ENCODE measurements at places on chromosomes 7 and 10.

GRCh38 chr10:26861205-26861998 lies 644 bp upstream of the ABI1 start:
- DNase-seq = no peak

DNA sequence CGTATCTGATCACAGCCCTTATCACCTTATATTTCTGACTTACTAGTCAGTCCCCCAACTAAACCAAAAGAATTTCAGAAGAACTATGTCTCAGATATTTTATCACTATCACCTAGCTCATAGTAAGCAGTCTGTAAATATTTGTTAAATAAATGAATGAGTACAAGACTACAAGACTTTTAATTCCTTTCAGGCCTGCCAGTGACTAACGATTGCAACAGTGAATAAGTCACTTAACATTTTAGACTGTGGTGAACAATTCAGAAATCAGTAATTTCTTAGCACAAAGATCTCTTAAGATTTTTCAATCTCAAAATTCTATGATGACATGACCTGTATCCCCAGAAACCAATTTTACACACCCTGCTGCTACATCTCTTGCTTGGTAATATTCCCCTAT lies 162.2 kb downstream of the IMMP2L start:
- no peak for DNase-seq

- no peak for DNase-seq
These were observed 23.7 kb downstream of the ELMO1 start for GRCh38 chr7:37424995-37425394.

DNA sequence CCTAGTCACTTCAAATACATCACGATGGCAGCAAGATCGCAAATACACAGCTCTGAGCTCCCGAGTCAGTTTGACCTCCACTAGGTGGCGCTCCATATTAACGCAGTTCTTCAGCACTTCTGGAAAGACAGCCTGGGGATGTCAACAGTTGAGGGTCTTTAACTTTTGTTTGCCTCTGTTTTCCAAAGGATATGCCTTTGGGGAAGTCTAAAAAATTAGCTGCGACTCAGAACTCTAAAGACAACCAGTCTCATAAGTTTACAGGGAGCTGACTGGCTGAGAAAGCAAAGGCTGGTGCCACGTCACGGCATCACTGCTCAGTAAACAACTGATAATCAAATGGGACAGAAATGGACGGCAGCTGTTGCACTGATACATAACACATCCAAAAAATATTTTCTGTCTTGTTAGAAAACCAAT lies 458.8 kb downstream of the SORCS1 start:
- DNase-seq = no peak

GRCh38 chr10:104234934-104235333 lies 2.8 kb upstream of the CFAP43 start:
- DNase-seq = no peak

GRCh38 chr7:107785926-107786325 lies 17.1 kb downstream of the SLC26A3 start:
- no peak for DNase-seq

DNA sequence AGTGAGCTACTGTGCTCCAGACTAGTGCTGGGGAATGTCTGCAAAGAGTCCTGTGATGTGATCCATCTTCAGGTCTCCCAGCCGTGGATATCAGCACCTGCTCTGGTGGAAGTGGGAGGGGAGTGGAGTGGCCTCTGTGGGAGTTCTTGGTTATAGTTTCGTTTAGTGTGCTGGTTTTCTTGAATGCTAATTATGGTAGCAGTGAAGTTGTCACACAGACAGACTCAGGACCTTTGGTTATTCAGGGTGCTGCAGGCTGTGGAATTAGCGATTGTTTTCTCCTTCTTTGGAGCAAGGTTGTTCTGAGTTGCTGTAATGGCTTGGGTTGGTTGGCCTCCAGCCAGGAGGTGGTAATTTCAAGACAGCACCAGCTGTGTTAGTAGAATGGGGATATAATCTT lies 132.7 kb upstream of the HGF start:
- no peak for DNase-seq

DNA sequence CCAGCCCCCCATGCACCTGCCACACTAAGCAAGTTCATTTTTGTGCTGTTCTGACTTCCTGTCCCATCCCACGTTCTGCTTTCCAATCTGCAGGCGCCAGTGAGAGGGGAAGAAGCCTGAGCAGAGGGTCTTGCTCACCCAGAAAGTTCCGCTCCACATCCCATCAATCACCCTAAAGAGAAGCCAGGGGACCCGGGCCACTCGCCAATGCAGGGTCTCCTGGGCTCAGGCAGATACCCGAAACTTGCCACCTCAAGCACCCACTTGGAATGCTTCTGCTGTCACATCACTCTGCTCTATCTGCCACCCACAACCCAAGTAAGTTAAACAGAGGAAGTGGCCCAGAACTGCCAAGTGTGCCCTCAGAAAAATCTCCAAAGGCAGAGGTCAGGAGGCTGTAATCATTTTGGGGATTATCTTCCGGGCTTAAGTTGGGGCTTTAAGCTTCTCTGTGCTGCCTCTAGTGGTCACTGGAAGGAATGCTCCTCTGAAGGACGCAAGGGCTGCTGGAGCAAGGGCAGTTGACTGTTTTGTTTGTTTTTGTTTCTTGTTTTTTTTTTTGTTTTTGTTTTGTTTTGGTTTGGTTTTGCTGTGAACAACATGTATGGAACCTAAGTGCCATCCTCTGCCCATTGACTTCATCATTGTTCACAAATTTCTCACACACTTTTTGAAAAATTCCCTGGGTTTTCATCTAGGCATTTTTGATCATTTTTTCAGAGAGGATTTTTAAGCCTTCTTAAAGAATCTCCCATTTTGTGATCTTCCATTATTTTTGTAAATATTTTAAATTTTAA lies 25.5 kb downstream of the PRR15 start:
- no peak for DNase-seq

DNA sequence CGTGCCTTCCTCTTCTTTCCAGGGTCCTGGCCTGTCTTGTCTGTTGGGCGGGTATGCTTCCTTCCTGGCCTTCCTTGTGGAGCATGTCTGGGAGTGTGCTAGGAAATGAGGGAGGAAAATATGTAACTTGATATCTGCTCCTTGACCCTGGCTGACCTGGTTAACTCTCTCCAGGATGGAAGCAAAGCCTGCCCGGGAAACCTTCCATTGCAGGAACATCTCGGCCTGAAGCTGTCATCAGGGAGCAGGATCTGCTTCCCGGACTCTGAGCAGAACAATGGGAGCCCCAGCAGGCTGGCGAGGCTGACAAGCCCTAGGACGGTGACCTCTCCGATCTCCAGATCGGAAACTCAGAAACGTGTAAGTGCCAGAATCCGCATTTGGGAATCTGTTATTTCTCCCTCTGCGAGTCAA lies 340.3 kb downstream of the FRMD4A start:
- DNase-seq = no peak
